ENCODE measurements at places on chromosomes 1 and 21. TPM values are rescaled to one million over a fixed set of nuclear protein-coding genes. Genes with fewer than 3 reads are reported as not detected.

GRCh38 chr1:117284399-117285215, 73.9 kb upstream of the VTCN1 start:
- peak; percentile 72 for DNase-seq

The LRRC7 gene
- total RNA-seq = not detected

The AGT gene
- not detected for total RNA-seq

DNA sequence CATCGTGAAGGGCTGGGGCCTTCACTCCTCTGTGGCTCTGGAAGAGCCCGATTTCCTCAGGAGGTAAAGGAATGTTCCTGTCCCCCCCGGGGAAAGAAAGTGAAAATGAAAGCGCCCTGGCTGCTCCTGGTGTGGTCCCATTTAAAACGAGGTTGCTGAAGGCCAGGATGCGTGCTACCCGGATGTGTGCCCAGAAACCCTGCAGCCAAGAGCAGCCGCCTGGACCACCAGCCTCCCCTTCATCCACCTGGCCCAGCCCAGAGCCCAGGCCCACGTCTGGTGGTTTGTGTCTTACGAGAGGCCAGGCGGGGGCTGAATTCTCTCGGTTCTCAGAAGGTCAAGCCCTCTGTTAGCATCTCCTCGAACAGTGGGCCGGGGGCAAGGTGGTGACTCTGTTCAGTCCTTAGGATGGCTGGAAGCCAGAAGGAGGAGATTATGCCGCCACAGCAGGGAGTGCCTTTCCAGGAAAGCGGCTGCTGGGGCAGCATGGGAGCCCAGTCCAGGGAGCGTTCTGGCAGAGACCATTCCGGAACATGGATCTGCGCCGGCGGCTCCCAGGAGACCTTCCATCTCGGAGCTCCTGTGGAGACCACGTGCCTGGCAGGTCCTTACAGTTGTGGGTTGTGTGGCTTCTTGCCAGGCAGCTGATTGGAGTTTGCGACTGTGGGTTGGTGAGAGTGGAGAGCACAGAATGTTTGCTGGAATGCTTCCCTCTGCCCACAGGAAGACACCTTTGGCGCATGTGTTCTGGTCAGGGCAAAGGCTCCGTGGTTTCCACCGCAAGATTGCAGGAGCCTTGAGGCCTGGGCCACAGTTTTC, 1.4 kb downstream of the GUK1 start:
- no peak for DNase-seq

Data from bronchial epithelial cell (primary cell).